ENCODE measurements at places on chromosomes 13 and 19.

DNA sequence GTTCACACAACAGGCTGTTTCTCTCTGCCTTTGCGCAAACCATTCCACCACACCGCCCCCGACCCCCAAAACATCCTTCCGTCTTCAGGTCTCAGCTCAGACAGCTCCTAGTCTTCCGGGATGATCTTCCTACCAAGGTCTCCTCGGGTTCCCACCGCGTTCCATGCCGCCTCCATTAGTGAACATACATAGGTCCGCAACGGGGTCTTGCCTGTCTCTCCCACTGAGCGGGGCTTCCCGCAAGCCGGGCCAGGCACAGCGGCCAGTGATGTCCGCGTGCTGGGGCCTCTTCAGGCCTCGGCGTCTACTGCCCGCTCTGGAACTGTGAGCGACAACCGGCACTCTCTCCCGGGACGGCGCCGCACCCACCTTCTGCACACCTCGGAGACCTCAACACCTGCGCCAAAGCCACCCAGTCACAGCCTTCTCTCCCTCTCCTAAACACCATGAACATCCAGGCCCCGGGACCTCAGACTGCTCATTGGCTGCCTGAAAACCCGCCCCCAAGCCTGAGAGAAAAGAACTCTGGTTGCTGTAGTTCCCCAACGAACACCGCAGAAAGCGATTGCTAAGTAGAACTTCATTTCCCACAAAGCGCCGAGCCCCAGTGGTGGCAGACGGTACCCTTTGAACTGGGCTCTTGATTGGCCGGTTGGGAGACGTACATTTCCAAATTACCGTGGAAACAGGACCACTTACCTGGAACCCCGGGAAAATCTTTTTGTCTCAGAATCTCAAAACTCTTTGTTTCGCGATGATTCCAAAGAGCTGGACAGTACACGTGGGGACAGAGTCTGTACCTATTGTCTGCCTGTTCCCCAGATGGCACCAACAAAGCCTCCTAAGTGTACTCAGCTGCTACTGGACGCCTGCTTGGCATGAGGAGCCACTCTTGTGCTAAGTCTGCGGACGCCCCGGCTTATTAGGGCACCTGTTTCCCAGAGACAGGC is 9.5 kb downstream of the DYRK1B start:
- DNase-seq = peak; percentile 80

DNA sequence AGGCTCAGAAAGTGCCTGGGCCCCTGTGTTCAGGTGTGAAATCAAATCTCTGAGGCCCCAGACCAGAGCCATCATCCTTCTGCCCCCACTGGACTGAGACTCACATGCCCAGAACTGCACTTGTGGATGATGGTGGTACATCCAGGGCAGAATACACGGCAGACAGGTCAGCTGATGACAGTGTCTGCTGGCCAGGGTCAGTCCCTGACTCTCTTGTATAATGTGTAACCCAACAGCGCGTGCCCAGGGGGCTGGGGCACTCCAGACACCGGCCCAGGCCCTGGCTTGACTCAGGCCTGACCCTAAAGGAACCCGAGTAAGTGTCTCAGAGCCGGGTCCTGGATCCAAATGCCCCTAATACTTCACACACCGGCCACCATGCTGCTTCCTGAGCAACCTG is 37.4 kb upstream of the GATAD2A start:
- no peak for DNase-seq

- no peak for DNase-seq
Measured at GRCh38 chr19:18101268-18101667, 3.7 kb downstream of the MAST3 start.

DNA sequence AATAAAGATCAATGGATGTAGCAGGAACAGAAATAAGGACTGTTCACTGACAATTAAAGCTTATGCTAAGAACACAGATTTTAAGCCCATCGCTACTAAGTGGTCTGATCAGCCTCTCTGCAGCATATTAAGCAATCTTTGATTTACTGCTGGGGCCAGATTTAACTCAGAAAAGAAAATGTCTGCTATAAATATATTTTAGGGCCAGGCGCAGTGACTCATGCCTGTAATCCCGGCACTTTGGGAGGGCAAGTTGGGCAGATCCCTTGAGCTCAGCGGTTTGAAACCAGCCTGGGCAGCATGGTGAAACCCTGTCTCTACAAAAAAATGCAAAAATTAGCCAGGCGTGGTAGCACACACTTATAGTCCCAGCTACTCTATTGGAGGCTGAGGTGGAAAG is 43.0 kb downstream of the METTL21C start:
- no peak for DNase-seq

DNA sequence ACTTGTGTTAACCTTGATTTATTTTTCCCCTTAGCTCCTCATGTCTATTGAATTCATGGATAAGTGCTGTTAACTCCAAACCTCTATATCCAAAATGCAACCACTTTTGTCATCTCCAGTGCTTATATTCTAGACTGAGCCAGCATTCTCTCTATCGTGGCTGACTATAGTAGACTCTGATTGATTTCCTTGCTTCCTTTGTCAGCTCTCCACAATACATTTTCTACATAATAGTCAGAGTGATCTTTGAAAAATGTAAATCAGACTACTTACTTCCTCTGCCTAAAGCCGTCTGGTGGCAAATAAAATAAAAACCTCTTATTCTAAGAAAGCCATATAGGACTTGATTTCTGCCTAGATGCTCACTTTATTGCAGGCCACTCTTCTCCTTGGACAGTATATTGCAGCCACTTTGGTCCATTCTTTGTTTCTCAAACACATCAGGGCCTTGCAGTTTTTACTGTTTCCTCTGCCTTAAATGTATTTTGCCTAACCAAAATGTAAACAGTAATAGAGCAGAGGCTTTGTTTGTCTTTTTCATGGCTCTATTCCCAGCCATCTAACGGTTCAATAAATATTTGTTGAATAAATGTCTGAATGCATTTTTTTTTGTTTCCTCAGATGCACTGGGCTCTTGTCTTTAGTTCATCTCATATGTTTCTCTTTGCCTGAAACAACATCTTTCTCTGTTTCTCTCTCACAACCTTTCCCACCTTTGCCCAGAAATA is 243.6 kb upstream of the CSNK1A1L start:
- no peak for DNase-seq

DNA sequence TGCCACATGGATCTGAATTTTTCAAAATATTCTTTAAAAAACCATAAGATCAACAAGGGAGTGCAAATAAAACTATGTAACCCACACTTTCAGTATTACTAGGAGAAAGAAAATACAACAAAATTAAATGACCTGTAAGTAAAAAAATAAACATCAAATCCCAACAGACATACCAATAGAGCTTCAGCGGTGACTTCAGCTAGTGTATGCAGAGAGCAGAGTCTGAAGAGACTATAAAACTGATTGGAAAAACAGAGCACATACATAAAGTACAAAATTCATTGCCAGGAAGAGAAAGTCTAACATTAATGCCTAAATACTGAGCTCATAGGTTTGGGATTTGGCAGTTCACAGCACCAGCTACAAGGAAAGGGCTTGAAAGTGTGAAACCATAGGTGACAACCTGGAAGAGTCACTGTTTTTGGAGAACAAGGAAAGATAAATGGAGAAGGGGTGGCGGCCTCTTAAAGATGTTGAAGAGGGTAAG is 291.1 kb downstream of the LMO7 start:
- no peak for DNase-seq

DNA sequence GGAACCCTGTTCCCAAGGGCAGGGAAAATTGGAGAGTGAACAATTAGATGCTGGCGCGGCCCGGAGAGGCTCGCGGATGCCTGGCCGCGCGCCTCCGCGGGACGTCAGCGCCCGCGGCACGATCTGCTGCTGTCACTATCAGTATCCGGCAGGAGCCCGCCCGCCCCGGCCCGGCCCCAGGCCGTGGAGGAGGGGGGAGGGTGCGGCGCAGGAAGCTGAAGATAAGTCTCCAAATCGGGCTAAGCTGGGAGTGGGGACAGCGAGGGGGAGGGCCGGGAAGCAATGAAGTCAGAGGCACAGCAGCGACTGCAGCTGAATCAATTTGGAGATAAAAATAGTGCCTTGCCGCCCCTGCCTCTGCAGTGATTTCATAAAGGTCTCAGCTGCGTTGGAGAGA is 441.5 kb upstream of the KLF12 start:
- DNase-seq = no peak

DNA sequence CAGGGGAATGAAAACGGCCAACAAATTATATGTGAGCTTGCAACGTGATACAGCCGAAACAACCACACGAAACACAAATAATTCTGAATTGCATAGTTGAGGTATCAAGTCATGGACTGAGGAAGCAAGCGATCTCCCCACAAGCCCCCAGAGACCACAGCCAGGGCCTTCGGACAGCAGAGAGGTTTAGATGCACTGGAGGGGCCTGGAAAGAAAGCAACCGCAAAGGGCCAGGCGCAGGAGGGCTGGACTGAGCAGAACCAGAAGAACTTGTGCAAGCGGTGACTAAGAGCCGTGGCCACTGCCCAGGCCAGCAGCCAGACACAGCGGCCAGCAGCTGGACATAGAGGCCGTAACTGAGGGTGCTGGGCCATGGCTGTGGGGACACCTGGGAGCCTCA is 131.4 kb downstream of the TNFRSF19 start:
- no peak for DNase-seq

GRCh38 chr19:45842198-45842597 is 20.7 kb downstream of the SYMPK start:
- no peak for DNase-seq

DNA sequence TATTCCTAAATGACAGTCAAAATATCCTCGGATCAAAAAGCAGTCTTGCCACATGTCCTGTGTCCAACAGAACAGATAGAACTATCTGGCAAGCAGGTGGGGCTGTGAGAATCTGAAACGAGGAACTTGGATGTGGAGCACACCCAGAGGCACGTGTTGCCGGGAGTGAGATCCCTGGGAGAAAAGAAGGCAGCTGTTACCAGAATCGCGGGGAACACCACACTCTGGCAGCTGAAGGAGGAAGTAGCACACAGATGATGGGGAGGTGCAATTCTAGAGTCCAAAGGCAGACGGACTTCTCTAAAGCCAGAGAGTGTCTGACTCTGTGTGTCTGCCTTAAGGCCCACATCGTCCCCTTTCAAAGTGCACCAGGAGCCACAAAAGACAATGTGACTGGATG is 22.3 kb downstream of the SLC7A1 start:
- DNase-seq = no peak

DNA sequence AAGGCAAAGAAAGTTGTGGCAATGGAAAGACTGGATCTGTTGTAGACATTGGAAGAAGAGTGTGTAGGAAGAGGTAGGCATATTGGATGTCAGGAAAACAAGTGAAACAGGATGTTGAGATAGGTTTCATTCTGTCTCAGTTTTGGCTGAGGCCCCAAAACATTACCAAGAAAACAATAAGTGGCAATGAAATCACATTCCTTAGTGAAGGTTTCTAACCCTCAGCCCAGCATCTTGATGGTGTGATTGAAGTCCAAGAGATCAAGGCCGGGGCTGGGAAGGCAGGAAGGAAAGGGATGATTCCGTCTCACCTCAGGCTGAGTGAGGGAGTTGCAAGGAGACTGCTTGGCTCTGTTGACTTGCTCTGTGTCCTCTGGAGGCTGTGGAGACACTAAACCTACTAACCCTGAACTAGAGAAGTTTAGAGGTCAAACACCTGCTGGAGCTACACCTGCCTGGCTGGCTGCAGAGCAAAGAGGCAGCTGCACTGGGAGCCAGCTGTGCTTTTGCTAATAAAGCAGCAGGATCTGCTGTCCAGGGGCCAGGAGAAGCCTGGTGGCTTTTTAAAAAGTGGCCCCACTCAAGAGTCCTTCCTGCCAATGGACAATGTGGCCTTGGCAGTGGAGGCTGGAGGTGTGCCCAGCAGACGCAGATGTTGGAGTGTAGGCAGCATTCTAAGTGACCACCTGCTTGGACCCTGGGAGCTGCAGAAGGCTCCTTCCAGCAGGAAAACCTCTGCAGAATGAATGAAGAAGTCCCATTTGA is 53.6 kb downstream of the DGKH start:
- no peak for DNase-seq

GRCh38 chr19:23762884-23763711 is 4.4 kb upstream of the ZNF681 start:
- no peak for DNase-seq

- DNase-seq = no peak
Measured at GRCh38 chr19:39670998-39671397, 15.3 kb downstream of the LGALS16 start.

DNA sequence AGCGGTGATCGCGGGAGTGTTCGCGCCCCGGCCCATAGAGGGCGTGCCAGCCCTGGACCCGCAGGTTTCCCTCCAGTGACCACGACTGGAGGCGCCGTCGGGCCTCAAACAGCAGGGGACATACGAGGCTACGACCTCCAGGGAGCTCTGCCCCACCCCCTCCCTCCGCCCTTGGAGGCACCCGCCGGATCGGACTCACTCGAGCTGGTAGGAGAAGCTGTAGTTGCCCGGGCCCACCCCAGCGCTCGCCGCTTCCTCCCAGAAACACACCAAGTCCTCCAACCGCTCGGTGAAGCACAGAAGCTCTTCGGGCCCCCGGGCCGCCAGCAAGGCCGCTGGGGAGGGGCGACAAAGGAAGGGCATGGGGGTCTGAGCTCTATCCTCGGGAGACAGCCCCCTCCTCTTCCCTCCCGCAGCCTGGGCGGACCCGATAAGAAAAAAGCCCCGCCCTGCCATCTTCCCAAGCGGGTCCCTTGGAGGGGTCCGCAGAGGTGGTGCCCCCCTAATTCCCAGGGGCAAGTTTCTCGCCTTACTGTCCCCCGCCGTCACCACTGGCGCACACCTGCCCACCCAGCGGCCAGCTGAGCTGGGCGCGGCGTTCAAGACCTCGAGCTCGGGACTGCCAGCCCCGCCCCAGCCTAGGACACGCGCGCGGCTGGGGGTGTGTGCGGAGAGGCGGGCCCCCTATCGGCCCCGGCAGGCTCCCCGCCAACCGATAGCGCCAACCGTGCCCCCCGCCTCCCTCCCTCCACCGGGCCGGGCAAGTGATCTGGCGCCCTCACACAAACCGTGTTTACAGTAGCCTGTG is 1.0 kb downstream of the EPOR start:
- DNase-seq = no peak

DNA sequence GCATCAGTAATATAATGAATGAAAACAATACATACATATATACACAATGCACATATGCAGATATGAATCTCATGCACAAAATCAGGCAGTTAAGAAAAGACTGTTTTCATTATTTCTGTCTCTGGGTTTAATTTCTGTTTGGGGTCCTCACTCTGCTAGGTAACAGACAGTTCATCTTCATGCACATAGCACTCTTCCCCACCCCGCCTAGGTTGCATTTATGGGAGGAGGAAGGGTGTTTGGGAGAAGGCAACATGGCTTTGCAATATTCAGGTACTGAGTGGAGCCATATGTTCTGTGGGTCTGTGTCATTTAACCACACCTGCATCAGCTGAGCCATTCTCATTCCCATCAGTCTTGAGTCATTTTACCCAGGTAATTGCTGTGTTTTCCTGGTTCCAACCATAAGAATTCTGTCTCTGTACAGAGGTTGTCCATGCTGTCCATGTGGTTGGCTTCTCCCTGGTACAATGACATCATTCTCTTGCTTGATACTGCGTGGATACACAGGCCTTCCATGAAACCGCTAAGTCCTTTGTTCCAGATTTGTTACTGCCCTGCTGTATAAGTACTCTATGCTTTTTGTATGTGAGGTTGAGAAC is 45.3 kb downstream of the RFC3 start:
- DNase-seq = no peak

- DNase-seq = peak; percentile 12
Measured at GRCh38 chr19:52648336-52649016, 10.3 kb upstream of the ZNF83 start.

All from BJ (cell line).